ENCODE measurements at places on chromosomes 5 and 9.
A peak's percentile ranks its signal among the peaks of the same experiment; 100 is the strongest.

GRCh38 chr5:514673-515072 is 9.6 kb downstream of the SLC9A3 start:
- no peak for DNase-seq

GRCh38 chr5:5103245-5103644 is 36.9 kb upstream of the ADAMTS16 start:
- DNase-seq, result peak; percentile 86

- DNase-seq, result no peak
Measured at GRCh38 chr5:174618589-174618988, 105.8 kb upstream of the MSX2 start.

- no peak for DNase-seq
Measured at GRCh38 chr9:99964336-99964735, 57.9 kb downstream of the STX17 start.

GRCh38 chr5:166845044-166845443 is 1446.4 kb upstream of the WWC1 start:
- DNase-seq, result peak; percentile 5
